Cardiac muscle cell (in vitro differentiated cells and primary cell): ENCODE measurements at places on chromosomes 2 and 18. TPM values are rescaled to one million over a fixed set of nuclear protein-coding genes. Genes with fewer than 3 reads are reported as not detected.

Gene EVA1A
- 0.57 and 0.59 TPM in 2 replicates for polyA plus RNA-seq

Gene CACNB4
- polyA plus RNA-seq, result 0.18 and 0.59 TPM in 2 replicates

Gene PLEKHH2
- polyA plus RNA-seq, result 0.31 and 1.4 TPM in 2 replicates

Gene ANO7
- 2.7 and 3.4 TPM in 2 replicates for polyA plus RNA-seq

Gene COX7A2L
- polyA plus RNA-seq, result 187 and 197 TPM in 2 replicates

Gene TPO
- 0.46 and 0.96 TPM in 2 replicates for polyA plus RNA-seq

Gene DOK1
- polyA plus RNA-seq, result 10.0 and 20.2 TPM in 2 replicates

Gene RNF125
- 0.99 and 2.0 TPM in 2 replicates for polyA plus RNA-seq

Gene RGPD4
- polyA plus RNA-seq, result not detected in 2 replicates

Gene TMEM200C
- polyA plus RNA-seq, result 13.5 and 18.2 TPM in 2 replicates

Gene DSG1
- not detected in 2 replicates for polyA plus RNA-seq

Gene KLHL41
- polyA plus RNA-seq, result 12.3 and 14.7 TPM in 2 replicates

Gene SIX3
- not detected in 2 replicates for polyA plus RNA-seq

Gene TRPM8
- not detected in 2 replicates for polyA plus RNA-seq
